ENCODE measurements at places on chromosomes 13 and 19. TPM values are rescaled to one million over a fixed set of nuclear protein-coding genes. Genes with fewer than 3 reads are reported as not detected.
A peak's percentile ranks its signal among the peaks of the same experiment; 100 is the strongest.

DNA sequence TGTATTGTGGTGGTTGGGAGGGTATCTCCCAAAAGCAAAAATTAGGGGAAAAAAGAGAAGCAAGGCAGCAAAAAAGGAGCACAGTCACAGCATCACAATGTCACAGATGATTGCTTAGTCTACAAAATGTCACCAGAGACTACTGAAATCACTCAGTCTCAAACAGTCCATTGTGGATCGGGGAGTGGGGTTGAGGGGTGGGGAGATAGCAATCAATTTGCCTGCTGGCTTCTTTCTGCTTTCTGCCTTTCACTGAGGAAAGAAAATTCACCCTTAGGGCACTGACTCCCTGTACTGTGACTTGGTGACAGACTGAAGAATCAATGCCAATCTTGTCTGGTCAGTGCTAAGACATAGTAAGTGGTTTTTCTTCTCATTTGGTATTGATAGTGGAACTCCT is 2127.1 kb upstream of the PCDH20 start:
- DNase-seq: no peak

DNA sequence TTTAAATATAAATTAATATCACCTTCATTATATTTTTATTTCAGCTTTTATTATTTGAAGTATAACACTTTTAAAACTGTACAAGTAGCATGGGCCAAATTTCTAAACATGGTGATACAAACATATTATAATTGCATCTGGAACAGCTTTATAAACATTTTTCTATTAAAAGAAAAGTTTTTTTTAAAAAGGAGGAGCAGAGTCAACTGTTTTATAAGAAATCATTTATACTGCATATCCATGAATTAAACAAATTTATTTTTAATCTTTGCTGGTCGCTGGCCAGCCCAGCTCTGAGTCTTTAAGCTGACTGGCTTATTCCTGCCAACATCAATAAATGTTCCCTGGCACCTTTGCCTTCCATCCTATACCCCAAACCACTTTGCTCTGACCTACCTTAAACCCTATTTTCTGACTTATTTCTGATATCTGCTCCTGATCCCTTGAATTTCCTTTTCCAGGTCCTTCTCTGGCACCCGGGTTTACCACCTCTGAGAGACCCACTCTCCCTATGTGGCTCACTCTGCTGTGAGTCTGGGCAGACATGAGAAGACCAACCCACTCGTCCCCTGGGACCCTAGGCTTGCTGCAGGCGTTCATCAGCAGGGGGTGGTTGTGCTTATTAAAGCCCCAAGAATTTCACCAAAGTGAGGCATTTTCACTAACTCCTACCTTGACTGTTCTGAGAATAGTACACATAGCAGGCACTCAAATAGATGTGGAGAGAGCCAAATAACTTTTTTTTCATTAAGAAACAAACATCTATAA is 220.3 kb downstream of the KLF12 start:
- DNase-seq: no peak

DNA sequence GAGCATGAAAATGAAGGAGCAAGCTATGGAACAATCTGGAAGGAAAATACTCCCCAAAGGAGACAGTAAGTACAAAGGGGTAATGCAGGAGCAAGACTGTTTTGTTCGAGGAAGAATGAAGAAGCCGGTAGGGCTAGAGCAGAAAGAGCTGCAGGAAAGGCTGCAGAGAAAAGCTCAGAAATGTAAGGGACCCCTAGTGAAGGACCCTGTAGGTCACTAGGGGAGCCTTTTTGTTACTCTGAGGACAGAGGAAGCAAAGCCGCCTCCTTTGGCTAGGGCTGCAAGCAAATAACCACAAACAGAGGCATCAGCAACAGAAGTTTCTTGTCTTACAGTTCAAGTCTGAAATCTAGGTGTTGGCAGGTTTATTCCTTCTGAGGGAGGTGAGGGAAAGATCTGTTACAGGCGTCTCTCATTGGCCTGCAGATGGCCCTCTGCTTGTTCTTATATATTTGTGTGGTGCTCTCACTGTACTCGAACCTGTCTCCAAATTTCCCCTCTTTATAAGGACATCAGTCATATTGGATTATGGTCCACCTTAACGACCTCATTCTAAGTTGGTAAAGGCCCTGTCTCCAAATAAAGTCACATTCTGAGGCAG is 362.3 kb downstream of the COG6 start:
- DNase-seq: no peak

GRCh38 chr13:99709134-99709533 is 207.9 kb downstream of the TM9SF2 start:
- DNase-seq: no peak

- DNase-seq: no peak
These were observed 12.6 kb upstream of the GARRE1 start for GRCh38 chr19:34241513-34242337.

DNA sequence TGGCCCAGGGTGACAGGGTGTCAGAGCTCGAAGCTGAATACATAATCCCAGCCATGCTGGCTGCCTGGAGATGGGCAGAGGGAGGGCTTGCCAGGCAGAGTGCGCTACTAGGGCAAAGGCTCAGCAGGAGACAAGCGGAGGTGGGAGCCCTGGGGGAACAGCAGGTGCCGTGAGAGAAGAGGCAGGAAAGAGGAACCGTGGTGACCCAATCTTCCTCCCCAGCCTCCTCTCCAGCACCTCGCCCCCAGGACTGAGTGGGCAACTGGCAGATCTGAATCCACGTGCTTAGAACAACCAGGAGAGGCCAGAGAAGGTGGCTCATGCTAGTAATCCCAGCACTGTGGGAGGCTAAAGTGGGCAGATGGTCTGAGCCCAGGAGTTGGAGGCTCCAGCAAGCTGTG is 11.0 kb upstream of the CCL25 start:
- no peak for DNase-seq

- DNase-seq: peak; percentile 51
These were observed 55.4 kb downstream of the SACS start for GRCh38 chr13:23377983-23378632.

DNA sequence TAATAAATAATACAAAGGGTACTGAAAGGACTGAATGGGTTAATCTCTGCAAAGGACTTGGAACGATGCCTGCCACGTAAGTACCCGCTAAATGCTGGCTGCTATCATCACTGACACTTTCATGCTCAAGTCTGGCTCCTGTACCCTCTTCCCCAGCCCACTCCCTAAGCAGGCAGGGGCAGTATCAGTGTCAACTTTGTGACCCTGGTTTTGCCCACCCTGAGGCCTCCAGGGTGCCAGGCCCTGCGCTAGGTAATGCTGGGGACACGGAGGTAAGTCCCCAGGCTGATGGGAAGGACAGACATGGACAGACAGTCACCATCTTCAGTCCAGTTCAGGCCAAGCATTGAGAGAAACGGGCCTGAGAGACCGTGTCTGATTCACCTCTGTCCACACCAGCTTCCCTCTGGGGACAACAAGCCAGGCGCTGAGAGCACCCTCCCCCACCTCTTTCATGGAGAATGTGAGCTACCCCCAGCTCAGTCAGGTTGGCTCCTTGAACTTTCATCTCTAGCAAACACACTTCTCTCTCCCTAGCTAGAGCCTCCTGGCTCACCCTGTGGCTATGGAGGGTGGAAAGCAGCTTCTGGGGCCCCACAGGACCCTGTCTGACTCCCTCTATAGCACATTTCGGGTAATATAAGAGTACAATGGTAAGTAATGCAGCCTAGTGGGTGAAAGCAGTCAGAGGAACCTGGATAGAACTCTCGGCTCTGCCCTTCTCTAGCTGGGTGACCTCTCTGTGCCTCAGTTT is 800 bp downstream of the ETFB start:
- DNase-seq: peak; percentile 30

GRCh38 chr13:104106705-104107393 is 1040.6 kb upstream of the SLC10A2 start:
- no peak for DNase-seq

- DNase-seq: no peak
These were observed 100.4 kb downstream of the RFC3 start for GRCh38 chr13:33918199-33918932.

GRCh38 chr13:101736566-101736965 is 284.1 kb downstream of the ITGBL1 start:
- DNase-seq: no peak

DNA sequence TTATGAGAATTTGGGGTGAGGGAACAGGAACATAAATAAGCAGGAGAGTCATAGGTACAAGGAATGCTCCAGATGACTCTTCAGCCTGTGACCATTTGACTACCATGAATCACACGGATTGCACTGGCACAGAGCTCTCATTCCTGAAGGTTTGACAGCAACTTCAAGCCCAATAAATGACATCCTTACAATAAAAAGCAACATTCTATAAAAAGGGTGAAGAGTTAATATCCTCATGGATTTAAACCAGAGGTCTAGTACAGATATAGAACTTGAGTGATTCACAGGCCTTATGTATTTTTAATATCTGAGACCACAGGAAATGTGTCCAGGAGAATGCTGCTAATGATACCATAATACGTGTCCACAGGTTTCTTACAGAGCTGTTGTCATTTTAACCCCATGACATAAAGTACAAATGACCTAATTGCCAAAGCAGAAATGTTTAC is 158.1 kb downstream of the IRS2 start:
- DNase-seq: no peak

DNA sequence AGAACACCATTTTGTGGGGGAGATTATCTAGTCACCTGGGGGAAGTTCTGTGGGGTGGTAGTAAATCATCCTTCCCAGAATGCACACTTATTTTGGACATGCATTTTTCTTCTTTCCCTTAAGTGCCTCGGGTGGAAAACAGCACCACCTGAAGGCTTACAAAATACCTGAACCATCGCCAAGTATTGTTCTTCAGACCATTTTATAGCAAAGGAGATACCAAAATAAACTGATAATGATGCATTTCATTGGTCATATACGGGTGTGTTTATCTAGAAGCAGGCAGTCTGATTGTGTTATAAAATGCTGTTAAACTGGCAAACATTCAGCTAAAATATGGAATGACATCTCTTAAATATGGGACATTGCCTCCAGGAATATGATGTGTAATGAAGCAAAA is 1034.7 kb downstream of the SLITRK1 start:
- no peak for DNase-seq

DNA sequence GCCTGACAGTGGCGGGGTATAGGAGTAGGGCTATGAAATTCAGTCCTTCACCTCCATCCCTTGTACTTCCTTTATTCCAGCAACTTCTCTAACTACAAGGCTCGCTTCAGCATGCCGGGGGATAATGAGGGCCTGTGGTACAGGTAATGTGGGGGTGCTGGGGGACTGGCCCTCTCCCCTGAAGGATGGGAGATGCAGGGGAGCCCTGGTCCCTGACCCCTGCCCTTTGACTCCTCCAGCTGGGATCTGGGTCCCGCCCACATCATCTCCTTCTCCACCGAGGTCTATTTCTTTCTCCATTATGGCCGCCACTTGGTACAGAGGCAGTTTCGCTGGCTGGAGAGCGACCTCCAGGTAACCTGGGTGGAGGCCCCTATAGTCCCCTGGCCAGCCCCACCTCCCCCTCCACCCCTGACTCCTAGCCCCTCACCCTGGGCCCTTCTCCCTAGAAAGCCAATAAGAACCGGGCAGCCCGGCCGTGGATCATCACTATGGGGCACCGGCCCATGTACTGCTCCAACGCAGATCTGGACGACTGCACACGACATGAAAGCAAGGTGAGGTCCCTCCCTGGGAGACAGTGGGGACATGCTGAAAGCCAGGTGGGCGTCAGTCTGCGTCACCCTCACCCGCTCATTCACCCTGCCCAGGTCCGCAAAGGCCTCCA is 16.5 kb downstream of the ACP7 start:
- DNase-seq: no peak

DNA sequence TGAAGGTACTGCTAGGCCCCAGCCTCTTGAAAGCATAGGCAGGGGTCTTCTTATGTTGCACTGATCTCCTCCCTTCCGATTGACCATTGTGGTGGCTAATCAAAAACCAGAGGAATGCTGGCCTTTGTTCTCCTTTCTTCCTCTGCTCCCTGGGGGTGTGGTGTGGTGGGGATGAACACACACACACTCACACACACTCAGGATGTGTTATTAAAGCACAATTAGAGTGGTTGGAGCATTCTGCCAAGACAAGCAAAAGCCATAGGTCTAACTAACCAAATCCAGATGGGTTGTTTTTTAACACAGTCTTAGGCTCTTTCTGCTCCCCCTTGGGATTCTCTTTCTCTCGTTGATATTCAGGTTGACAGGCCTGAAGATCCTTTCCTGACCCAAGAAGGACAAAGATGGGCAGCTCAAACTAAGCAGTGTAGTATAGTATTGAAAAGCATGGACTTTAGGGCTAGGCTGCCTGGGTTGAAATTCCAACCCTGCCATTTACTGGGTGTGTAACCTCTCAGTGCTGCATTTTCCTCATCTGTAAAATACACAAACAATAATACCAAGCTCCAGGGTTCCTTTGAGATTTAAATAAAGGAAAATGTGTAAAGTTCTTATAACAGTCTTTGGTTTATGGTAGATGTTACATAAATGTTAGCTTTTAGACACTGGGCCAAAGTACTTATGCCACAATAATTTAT is 25.5 kb upstream of the DGKH start:
- DNase-seq: no peak

- DNase-seq: no peak
These were observed 2.4 kb downstream of the CDX2 start for GRCh38 chr13:27966641-27967202.

DNA sequence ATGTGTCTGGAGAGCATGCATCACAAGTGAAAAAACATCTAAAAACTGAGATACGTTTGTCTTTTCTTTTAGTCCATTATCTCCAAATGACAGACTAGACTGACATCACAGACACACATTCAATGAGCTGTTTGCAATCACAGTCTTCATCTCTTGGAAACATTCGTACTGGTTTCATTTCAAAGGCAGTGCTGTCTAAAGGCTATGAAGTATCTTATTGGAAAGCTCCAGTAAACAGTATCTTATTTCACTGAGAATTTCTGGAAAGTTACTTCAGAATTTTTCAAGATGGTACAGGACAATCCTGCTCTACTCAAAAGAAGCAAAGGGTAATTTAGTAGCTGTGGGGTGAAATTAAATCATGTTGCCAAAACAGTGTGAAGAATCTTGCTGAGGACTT is 53.5 kb upstream of the TNFRSF19 start:
- DNase-seq: no peak

- no peak for DNase-seq
These were observed 733.2 kb upstream of the KLHL1 start for GRCh38 chr13:70841240-70842061.

DNA sequence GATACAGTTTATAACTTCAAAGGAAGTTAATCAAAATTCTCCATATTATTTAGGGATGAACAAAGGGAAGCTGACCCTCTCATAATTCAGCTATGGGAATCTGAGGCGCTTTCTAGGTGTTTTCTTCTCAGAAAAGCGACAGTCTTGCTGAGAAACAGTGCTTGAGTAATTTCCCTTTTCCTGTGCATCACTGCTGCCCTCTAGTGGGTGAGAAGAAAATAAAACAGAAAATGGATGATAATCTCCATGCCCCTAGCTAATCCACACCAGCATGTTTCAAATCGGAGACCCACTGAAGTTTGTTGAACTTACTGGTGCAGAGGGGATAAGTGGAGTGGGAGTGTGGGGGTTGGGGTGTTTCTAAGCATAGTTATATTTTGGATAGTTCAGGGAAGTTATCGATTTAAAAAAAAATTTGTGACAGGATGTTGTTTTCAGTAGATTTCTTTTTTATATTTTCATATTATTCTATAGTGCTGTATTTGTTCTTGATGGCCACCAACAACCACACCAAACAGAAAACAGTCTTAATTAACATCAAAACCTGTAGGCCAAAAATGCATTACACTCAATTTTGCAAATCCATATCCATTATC is 21.4 kb downstream of the LCP1 start:
- no peak for DNase-seq

The RNF17 gene
- not detected for polyA plus RNA-seq

The ZNF304 gene
- 3.4 TPM for polyA plus RNA-seq

The CYP4F3 gene
- polyA plus RNA-seq: 0.01 TPM

The LRRC4B gene
- 1.9 TPM for polyA plus RNA-seq

The GJA3 gene
- 4.3 TPM for polyA plus RNA-seq

The KISS1R gene
- polyA plus RNA-seq: not detected
